Peyer's patch (tissue), 4 donors: ENCODE measurements at places on chromosomes 1 and 21. TPM values are rescaled to one million over a fixed set of nuclear protein-coding genes. Genes with fewer than 3 reads are reported as not detected.

KRTAP21-2 gene
- total RNA-seq, result not detected

JAM2 gene
- total RNA-seq, result 23.1 TPM

MUL1 gene
- 30.8 TPM for total RNA-seq

LRRC53 gene
- total RNA-seq, result not detected

KLF17 gene
- not detected for total RNA-seq

EDARADD gene
- not detected for total RNA-seq

GUK1 gene
- total RNA-seq, result 227 TPM

MROH7 gene
- total RNA-seq, result 24.3 TPM

PFKL gene
- 256 TPM for total RNA-seq

WNT9A gene
- 2.7 TPM for total RNA-seq

ATP6V1G3 gene
- total RNA-seq, result not detected

RHBDL2 gene
- 0.66 TPM for total RNA-seq
